Psoas muscle (tissue), 8 donors: ENCODE measurements at places on chromosomes 7 and 10.
A peak's percentile ranks its signal among the peaks of the same experiment; 100 is the strongest.

DNA sequence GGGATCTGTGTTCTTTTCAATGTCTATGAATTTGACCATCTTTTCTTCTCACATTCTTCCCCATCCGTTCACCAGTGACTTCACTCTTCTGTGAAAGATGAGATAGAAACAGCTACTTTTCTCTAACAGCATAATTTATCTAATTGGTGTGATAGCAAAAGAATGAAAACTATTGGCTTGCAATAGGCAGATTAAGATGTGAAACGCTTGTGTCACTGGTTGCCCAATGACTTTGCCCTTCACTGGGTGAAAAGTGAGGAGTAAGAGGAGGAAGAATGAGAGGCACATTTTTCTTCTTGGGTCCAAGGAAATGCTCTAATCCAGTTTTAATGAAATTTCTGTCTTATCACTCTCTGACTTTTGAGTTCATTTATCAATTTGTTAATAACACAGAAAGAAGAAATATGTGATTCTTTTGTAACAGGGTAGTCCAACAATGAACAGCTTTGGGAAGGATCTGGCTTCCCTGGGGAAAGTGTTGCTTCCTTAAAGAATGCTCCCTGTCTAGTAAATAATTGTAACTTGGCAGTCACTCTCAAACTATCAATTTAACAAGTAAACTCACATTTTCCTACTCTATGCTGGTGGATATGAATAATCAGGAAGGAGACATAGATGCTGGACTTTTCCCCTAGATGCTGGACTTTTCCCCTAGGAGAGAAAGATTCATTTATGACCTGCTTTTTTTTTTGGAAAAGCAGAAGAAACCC, 35.1 kb downstream of the BET1 start:
- H3K27me3 ChIP-seq, result no peaks in the 10 kb centered on the region
- no peak overlapping the region for H3K4me3 ChIP-seq
- H3K4me1 ChIP-seq, result no peaks in the 10 kb centered on the region
- no peak for DNase-seq

- no peak overlapping the region for H3K4me3 ChIP-seq
- H3K36me3 ChIP-seq, result no peaks in the 10 kb centered on the region
- H3K4me1 ChIP-seq, result no peaks in the 10 kb centered on the region
- no peaks in the 10 kb centered on the region for H3K27me3 ChIP-seq
- H3K27ac ChIP-seq, result no peak overlapping the region
These were observed 107.7 kb upstream of the NFE2L3 start for GRCh38 chr7:26044320-26044719.

DNA sequence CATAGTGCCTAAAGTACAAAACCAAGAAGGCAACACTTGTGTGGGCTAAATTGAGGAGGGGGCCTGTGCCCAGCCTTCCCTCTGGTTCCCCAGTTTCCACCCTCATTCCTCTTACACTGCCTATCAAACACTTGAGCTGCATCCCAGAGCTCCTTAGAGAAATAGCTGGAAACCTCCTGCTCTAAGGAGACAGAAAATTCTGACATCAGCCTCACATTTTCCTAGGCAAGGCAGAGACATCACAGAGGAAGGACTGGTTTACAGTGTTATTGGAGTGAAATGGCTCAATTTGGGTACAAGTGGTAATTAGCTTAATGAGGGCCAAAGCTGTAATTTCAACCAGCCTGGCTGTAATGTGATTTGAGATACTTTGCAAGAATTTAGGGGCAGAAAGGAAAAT, 192.3 kb upstream of the AOAH start:
- no peak overlapping the region for H3K27ac ChIP-seq
- H3K27me3 ChIP-seq, result no peaks in the 10 kb centered on the region
- no peaks in the 10 kb centered on the region for H3K4me1 ChIP-seq
- H3K4me3 ChIP-seq, result no peak overlapping the region
- no peak for DNase-seq

- H3K27ac ChIP-seq, result no peak overlapping the region
- peaks cover 30% of the 10 kb centered on the region for H3K27me3 ChIP-seq
- H3K36me3 ChIP-seq, result no peaks in the 10 kb centered on the region
- H3K4me3 ChIP-seq, result peak overlapping the region; percentile 72
- peak; percentile 36 for DNase-seq
These were observed 561 bp downstream of the SHTN1 start for GRCh38 chr10:117004227-117005025.

GRCh38 chr7:103101543-103101942, 26.6 kb downstream of the ARMC10 start:
- H3K4me3 ChIP-seq, result no peak overlapping the region
- no peaks in the 10 kb centered on the region for H3K27me3 ChIP-seq
- peaks cover 71% of the 10 kb centered on the region for H3K36me3 ChIP-seq
- no peak overlapping the region for H3K27ac ChIP-seq
- no peaks in the 10 kb centered on the region for H3K4me1 ChIP-seq

GRCh38 chr10:1050145-1050544, 1.2 kb upstream of the IDI1 start:
- H3K27me3 ChIP-seq, result no peaks in the 10 kb centered on the region
- DNase-seq, result no peak
- peaks cover 48% of the 10 kb centered on the region for H3K4me1 ChIP-seq
- peak overlapping the region; percentile 98 for H3K27ac ChIP-seq
- peak overlapping the region; percentile 89 for H3K4me3 ChIP-seq

DNA sequence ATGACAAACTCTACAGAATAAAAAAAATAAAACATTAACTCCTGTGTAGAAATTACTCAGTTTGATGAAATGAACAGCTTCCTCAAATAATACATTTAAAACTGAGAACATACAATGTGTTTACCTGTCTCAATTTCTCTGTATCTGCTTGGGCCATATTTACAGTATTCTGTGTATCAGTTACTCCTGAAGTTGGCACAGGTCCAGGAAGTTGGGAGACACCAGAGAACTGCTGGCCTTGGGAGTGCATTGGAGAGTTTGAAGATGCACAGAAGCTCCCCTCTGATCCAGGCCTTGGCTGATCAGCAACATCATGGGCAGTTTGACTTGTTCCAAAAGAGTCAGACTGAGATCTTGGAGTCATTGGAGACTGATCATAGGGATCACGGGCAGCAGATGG, 155.1 kb downstream of the GALNT11 start:
- no peak for DNase-seq
- H3K4me1 ChIP-seq, result peaks cover under 1% of the 10 kb centered on the region
- no peak overlapping the region for H3K27ac ChIP-seq
- no peak overlapping the region for H3K4me3 ChIP-seq
- peaks cover 5% of the 10 kb centered on the region for H3K36me3 ChIP-seq
- H3K27me3 ChIP-seq, result no peaks in the 10 kb centered on the region

- no peak overlapping the region for H3K27ac ChIP-seq
- DNase-seq, result no peak
- H3K36me3 ChIP-seq, result no peaks in the 10 kb centered on the region
- H3K4me3 ChIP-seq, result no peak overlapping the region
- no peaks in the 10 kb centered on the region for H3K27me3 ChIP-seq
These were observed 60.8 kb upstream of the OIT3 start for GRCh38 chr10:72832701-72833100.

- H3K27ac ChIP-seq, result no peak overlapping the region
- no peak for DNase-seq
- H3K4me3 ChIP-seq, result no peak overlapping the region
- H3K36me3 ChIP-seq, result no peaks in the 10 kb centered on the region
- no peaks in the 10 kb centered on the region for H3K4me1 ChIP-seq
These were observed 327.5 kb upstream of the ZMIZ1 start for GRCh38 chr10:78740976-78741915.

GRCh38 chr10:44425466-44425865, 40.6 kb upstream of the CXCL12 start:
- no peak for DNase-seq
- H3K36me3 ChIP-seq, result no peaks in the 10 kb centered on the region
- H3K4me1 ChIP-seq, result no peaks in the 10 kb centered on the region
- no peak overlapping the region for H3K27ac ChIP-seq
- no peaks in the 10 kb centered on the region for H3K27me3 ChIP-seq

GRCh38 chr10:44341886-44342285, 43.0 kb downstream of the CXCL12 start:
- H3K27me3 ChIP-seq, result no peaks in the 10 kb centered on the region
- DNase-seq, result no peak
- no peak overlapping the region for H3K27ac ChIP-seq
- peaks cover 18% of the 10 kb centered on the region for H3K4me1 ChIP-seq
- no peak overlapping the region for H3K4me3 ChIP-seq

GRCh38 chr7:112079673-112080072, 126.5 kb downstream of the DOCK4 start:
- H3K4me3 ChIP-seq, result no peak overlapping the region
- H3K27ac ChIP-seq, result no peak overlapping the region
- H3K4me1 ChIP-seq, result peaks cover 33% of the 10 kb centered on the region

GRCh38 chr7:137774793-137775201, 72.0 kb downstream of the DGKI start:
- H3K36me3 ChIP-seq, result no peaks in the 10 kb centered on the region
- H3K4me1 ChIP-seq, result no peaks in the 10 kb centered on the region
- no peak overlapping the region for H3K27ac ChIP-seq
- DNase-seq, result no peak
- no peak overlapping the region for H3K4me3 ChIP-seq
- H3K27me3 ChIP-seq, result no peaks in the 10 kb centered on the region

DNA sequence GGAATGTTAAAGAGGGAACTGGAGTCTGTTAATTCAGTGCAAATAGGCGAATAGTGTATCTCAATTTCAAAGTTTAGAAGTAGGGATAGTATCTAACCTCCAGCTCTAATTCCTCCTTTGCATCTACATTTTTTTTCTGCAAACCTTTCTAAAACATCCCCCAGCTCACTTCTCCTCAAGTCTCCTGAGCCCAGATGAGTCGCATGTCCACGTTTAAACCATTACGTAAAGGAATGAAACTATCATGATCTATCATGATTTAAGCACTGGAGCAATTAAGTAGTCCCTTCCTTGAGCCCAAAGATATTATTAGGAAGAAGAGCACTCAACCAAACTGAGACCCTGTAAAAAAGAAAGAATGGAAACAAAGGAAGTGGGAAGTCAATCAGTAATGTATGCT, 29.9 kb downstream of the GPR22 start:
- no peak overlapping the region for H3K27ac ChIP-seq
- peaks cover 9% of the 10 kb centered on the region for H3K4me1 ChIP-seq
- H3K36me3 ChIP-seq, result no peaks in the 10 kb centered on the region
- H3K27me3 ChIP-seq, result no peaks in the 10 kb centered on the region
- no peak overlapping the region for H3K4me3 ChIP-seq

- peak overlapping the region; percentile 89 for H3K27ac ChIP-seq
- H3K4me1 ChIP-seq, result peaks cover 45% of the 10 kb centered on the region
- H3K36me3 ChIP-seq, result no peaks in the 10 kb centered on the region
- no peak for DNase-seq
- H3K4me3 ChIP-seq, result no peak overlapping the region
These were observed 176.8 kb downstream of the KIAA1217 start for GRCh38 chr10:24385776-24386175.

DNA sequence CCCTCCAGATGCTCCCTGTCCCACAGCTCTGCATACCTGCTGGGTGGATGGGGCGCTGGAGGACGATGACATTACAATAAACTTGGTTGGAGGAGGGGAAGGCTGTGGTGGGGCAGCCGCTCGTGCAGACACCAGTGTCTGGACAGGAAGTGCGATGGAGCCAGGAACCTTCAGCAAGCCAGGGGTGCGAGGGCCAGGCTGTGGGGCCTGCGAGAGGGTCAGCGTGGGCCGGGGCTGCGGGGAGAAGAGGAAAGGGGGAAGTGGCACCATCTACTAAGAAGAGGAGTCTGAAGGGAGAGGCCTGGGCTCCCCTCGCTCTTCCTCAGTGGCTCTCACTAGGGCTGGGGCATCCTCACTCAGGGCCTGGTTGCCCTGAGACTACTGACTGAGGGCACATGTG, 6.4 kb downstream of the AP4M1 start:
- H3K27ac ChIP-seq, result no peak overlapping the region
- DNase-seq, result no peak
- H3K36me3 ChIP-seq, result peaks cover 96% of the 10 kb centered on the region
- H3K27me3 ChIP-seq, result no peaks in the 10 kb centered on the region

GRCh38 chr7:44625526-44626471, 19.4 kb downstream of the OGDH start:
- H3K4me1 ChIP-seq, result peaks cover 45% of the 10 kb centered on the region
- H3K27me3 ChIP-seq, result no peaks in the 10 kb centered on the region
- no peak for DNase-seq
- H3K36me3 ChIP-seq, result no peaks in the 10 kb centered on the region
- no peak overlapping the region for H3K4me3 ChIP-seq

DNA sequence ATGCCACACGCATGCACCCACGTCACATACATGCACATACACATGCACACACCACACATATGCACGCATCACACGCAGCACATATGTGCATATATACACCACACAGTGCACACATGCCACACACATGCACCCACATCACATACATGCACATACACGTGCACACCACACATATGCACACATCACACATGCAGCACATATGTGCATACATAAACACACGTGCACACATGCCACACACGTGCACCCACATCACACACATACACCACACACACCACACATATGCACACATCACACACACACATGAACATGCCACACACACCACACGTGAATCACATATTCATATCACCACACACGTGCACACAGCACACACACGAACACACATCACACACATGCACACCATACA, 338.8 kb downstream of the PTPRN2 start:
- H3K4me1 ChIP-seq, result no peaks in the 10 kb centered on the region
- no peak overlapping the region for H3K27ac ChIP-seq
- no peak overlapping the region for H3K4me3 ChIP-seq
- no peaks in the 10 kb centered on the region for H3K27me3 ChIP-seq
- DNase-seq, result no peak
- H3K36me3 ChIP-seq, result no peaks in the 10 kb centered on the region

GRCh38 chr7:55517191-55517633, 55.1 kb downstream of the VOPP1 start:
- no peak overlapping the region for H3K4me3 ChIP-seq
- H3K27ac ChIP-seq, result peak overlapping the region; percentile 78
- H3K4me1 ChIP-seq, result peaks cover 45% of the 10 kb centered on the region

DNA sequence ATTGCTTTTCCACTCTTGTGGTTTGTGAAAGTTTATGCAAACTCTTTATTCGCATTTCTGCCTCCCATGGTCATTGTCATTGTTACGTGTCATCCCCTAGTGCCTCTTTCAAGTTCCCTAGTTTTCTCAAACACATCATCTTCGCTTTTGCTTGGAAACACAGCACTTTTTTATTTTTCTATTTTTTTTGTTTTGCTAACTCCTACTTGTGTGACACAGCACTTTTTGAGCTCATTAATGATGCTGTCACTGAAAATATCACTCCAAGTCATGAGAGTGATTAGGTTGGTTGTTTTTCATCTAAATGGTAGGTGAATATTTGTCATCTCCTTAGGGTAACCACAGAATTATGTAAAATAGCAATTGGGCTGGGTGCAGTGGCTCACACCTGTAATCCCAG, 8.5 kb upstream of the STX1A start:
- H3K27ac ChIP-seq, result no peak overlapping the region
- H3K4me3 ChIP-seq, result no peak overlapping the region
- no peaks in the 10 kb centered on the region for H3K36me3 ChIP-seq
- no peaks in the 10 kb centered on the region for H3K27me3 ChIP-seq

DNA sequence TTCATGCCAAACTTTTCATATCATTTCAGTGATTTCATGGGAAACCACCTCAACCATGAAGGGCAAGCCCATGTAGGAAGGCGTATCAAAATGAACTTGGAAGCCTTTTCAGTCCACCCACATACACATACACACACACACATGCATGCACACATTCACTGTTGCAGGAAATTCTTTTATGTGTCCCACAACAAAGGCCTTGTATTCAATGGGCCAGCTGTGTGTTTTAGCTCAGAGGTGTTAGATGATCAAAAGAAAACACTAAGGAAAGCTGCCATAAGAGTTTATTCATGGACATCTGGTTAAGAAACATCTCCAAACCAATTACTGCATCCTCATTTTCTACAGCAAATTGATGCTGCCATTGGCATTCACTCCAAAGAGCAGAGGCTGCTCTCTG, 74.4 kb upstream of the STK17A start:
- H3K36me3 ChIP-seq, result no peaks in the 10 kb centered on the region
- H3K27ac ChIP-seq, result no peak overlapping the region
- DNase-seq, result no peak

GRCh38 chr10:52586710-52587109, 185.9 kb downstream of the MBL2 start:
- H3K36me3 ChIP-seq, result no peaks in the 10 kb centered on the region
- no peaks in the 10 kb centered on the region for H3K27me3 ChIP-seq
- no peak overlapping the region for H3K27ac ChIP-seq
- H3K4me1 ChIP-seq, result no peaks in the 10 kb centered on the region
